ENCODE measurements at places on chromosomes 13 and 19. TPM values are rescaled to one million over a fixed set of nuclear protein-coding genes. Genes with fewer than 3 reads are reported as not detected.
A peak's percentile ranks its signal among the peaks of the same experiment; 100 is the strongest.

The EFNA2 gene
- total RNA-seq = not detected

The RASL11A gene
- 5.2 TPM for total RNA-seq

The URAD gene
- not detected for total RNA-seq

The ANGPTL8 gene
- not detected for total RNA-seq

The DCT gene
- not detected for total RNA-seq

The SLC7A9 gene
- total RNA-seq = not detected

DNA sequence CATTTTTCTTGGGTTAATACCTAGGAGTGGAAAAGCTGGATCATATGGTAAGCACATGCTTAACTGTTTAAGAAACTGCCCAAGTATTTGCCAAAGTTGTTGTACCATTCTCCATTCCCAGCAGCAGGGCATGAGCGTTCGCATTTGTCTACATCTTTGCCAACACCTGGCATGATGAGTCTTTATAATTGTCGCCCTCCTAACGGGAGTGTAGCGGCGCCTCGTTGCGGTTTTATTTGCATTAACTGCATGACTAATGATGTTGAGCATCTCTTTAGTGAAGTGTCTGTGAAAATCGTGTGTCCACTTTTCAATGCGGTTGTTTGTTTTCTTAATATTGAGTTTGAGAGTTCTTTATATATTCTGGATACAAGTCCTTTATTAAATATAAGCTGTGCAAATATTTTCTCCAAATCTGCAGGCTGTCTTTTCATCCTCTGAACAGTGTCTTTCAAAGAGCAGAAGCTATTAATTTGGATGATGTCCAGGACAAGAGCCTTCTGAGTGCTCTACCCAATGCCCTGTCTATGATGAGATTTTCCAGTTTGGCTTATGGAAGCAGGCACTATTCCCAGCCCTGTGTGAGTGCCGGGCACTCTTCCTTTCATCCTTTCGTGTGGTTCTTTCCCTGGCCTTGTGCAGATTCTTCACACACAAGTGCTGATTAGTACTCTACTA, 202.0 kb downstream of the FOXO1 start:
- no peak for DNase-seq

DNA sequence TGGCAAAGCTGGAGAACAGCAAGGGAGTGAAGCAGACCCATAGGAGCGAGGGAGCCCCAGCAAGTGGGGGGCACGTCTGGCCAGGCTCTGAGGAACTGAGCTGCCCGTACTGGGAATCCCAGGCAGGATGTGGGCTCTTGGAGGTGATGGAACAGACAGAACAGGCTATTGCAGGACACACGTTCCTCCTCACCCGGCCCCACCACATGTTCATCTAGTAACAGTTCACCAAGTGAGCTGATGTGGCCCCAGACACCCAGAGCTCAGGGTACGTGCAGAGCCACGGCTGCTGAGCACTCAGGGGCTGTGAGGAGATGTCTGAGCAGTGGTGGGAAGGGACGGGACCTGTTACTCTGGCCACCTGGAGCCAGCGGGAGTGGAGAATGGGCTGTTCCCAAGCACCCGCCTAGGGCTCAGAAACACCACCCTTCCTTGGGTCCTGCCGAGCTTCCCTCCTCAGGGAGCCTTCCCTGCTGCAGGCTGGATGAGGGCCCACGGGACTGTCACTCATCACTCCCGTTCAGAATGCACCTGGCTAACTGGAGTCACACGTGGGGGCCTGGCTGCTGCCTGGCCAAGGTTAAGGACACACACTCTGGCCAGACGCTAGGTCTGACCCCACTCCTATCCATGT, 18.4 kb downstream of the ELL start:
- no peak for DNase-seq

DNA sequence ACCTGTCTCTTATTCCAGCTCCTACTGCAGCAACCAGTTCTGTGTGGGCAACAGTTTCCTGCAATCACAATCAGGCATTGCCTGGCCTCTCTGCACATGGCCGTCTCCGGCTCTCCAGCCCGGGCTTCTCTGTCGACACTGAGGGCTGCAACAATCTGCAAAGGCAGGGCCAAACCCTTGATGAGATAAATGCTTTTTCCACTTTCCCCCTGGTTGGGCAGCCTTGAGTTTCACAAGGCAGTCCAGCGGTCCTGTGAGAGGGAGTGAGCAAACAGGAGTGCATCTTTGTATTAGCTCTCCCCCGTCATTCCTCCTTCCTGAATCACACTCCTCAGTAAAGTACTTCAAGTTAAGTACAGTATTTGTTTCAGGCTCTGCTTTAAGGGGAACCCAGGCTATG, 40.7 kb upstream of the VWA8 start:
- no peak for DNase-seq

- DNase-seq = no peak
These were observed 23.0 kb upstream of the ZNF536 start for GRCh38 chr19:30349131-30349730.

GRCh38 chr13:74774264-74774663, 640.1 kb upstream of the KLF12 start:
- no peak for DNase-seq

DNA sequence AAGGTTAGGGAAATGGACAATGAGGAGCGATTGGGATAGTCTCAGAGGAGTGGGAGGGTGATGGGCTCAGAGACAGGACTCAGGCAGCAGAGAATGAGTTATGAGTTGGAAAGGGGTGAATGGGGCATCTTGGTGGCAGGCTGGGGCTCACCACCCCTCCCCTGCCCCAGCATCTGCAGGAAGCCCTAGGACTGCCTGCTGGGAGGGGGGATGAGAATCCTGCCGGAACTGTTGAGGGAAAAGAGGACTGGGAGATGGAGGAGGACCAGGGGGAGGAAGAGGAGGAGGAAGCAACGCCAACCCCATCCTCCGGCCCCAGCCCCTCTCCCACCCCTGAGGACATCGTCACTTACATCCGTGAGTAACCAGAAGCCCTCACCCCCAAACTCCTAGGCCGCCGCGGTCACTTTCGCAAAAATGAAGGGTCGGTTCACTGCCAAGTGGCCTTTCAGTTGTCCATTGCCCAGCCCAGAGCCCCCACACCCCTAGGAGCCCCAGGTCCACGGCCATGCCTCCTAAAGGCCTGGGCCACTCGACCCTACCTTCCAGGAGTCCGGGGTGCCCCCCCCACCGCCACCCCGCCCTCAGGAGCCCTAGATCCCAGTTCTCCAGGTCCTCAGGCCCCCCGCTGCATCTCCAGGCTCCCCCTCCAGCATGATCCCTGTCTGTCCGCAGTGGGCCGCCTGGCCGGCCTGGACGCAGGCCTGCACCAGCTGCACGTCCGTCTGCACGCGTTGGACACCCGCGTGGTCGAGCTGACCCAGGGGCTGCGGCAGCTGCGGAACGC, 764 bp downstream of the CLEC11A start:
- no peak for DNase-seq

- no peak for DNase-seq
These were observed 280.1 kb upstream of the TMTC4 start for GRCh38 chr13:100954430-100955305.

DNA sequence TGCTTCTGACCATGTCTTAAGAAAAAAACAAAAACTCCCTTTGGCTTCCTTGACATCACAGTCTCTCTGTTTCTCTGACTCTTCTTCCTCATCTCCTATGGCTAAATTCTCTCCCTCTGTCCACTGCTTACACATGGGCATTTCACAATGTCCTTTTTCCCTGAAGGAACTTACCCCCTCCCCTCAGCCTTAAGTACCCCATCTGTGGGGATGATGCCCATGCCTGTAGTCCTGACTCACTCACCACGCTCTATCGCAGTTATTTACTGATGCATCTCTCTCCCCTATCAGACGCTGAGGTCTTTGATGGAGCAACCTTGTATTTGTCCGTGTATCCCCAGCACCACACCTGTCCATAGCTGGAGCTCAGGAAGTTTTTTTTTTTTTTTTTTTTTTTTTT, 32.4 kb downstream of the ACTN4 start:
- DNase-seq = no peak

DNA sequence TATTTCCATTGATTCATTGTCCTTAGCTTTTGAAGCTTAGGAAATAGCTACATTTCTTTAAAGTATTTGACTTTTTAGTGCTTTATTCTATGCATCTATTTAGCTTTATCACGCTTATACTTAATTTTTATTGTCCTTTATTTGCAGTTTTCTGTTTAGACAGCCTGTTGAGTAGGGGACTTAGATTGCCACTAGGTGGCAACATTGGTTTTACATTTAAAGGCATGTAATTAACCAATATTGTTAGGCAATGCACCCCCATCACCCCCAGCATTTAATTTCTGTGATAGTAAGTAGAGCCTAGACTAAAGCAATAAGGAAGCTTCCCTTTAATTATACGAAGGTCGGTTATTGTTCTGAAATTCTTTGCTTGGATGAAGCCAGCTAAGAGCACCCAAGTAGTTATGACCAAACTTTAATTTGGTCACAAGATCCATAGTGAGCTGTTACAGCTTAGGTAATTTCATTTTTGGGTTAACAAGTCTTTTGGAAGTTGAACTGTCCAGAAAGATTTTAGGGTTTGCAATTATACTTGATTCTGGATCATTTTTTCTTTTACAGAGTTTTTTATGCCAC, 36.5 kb downstream of the B3GLCT start:
- no peak for DNase-seq

GRCh38 chr19:40608240-40608621, 7.1 kb downstream of the LTBP4 start:
- no peak for DNase-seq

- DNase-seq = no peak
These were observed 332.2 kb upstream of the GPC6 start for GRCh38 chr13:92894447-92894846.

DNA sequence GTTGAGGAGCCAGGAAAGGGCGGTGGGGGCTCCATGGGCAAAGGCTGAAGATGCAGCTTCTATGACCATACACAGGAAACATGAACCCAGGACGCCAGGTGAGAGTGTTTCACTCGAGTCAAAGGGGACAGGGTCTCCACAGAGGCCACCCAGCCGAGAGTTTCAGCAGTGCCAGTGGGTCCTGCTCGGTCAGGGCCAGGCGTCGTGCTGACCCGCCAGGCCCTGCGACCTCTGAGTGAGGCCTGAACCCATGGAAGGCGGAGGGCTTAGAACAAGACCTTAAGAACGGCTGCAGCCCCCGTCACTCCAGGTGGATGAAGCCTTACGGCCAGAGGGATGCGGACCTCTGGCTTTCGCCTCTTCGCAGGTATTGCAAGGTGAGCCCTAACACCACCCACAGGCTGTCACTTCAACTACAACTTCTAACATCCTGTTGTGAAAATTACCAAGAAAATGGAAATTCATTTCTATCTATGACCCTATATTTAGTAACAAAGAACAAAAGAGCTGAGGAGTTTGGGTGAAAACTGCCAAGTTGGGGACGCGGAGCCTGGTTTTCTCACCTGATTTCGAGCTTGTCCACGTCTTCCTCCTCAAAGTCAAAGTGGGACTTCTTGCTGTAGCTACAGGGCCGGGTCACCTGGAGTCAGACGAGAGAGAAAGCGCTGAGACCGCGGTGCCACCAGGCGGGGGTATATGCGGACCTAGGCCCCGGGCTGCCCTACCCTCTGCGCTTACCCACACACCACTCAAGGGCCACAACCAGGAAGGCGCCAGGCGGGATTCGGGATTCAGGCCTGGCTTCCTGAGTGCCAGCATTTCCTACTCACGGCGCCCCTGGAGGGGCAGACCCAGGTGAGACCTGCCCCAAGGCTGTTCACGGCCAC, 50.1 kb upstream of the C13orf46 start:
- no peak for DNase-seq

DNA sequence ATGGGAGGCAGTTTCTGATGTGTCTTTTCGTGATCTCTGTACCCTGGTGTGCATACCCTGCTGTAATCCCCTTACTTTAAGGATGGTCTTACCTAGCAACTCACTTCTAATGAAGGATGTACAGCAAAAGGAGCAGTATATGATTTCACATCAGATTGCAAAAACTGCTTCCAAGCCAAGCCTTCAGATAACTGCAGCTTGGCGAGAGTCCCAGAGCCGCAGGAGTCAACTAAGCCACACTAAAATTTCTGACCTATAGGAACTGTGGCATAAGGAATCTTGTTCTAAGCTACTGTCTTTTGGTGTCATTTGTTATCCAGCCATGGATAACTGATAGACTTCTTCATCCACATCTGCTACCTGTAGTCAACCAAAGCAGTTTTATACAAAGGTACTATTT, 496.7 kb downstream of the GPC6 start:
- no peak for DNase-seq

GRCh38 chr19:50490411-50490811, 13.8 kb upstream of the GARIN5A start:
- no peak for DNase-seq

DNA sequence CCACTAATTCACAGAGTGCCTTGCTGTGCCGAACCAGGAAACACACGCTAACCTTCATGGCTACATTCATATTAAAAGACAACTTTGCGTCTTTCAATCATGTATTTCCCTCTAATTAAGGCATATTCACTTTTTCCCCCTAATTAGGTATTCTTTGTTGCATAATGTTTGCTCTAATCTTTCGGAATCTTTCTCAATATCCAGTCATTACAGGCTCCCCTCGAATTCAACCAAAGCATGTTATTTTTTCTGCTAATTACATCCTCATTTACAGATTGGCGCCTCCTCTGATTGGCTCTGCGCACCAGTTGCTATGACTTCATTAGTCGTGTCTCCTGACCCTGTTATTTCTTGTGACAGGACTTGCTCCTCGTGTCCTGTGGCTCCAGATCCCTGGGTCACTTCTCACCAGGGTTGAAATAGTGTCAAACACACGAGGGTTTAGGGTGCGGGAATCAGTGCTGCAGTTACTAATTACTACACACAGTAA, 226.7 kb upstream of the TSHZ3 start:
- DNase-seq = no peak

- DNase-seq = no peak
These were observed 8.0 kb upstream of the SOX1 start for GRCh38 chr13:112058941-112059340.

- peak; percentile 57 for DNase-seq
These were observed 13.3 kb upstream of the MISP start for GRCh38 chr19:737591-738093.

DNA sequence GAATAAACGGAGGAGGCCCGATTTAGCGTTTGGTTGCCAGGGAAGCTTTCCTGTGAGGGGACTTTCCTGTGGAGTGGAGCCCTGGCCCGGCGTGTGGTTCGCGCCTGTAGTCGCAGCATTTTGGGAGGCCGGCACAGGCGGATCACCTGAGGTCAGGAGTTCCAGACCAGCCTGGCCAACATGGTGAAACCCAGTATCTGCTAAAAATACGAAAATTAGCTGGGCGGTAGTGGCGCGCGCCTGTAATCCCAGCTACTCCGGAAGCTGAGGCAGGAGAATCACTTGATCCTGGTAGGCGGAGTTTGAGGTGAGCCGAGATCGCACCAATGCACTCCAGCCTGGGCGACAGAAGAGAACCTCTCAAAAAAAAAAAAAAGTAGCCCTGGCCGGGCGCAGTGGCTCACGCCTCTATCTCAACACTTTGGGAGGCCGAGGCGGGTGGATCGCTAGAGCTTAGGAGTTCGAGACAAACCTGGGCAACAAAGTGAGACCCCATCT, 6.9 kb downstream of the KANK3 start:
- DNase-seq = no peak

- DNase-seq = no peak
These were observed 4.3 kb downstream of the RNF113B start for GRCh38 chr13:98172590-98173422.

GRCh38 chr13:32428581-32429432, 877 bp upstream of the N4BP2L1 start:
- no peak for DNase-seq

Measured in activated T-cell treated with anti-CD3 and anti-CD28 coated beads, Interleukin-2, amount 50 U/mL, for 4 hours (primary cell).